ENCODE measurements at places on chromosomes 5 and 9. TPM values are rescaled to one million over a fixed set of nuclear protein-coding genes. Genes with fewer than 3 reads are reported as not detected.

- no peaks in the 10 kb centered on the region for H3K27me3 ChIP-seq
- H3K36me3 ChIP-seq = no peaks in the 10 kb centered on the region
- no peak for DNase-seq
- no peak overlapping the region for H3K4me3 ChIP-seq
Observed at GRCh38 chr5:499233-500209, 24.7 kb downstream of the SLC9A3 start.

GRCh38 chr9:122477346-122477745 is 380 bp downstream of the OR1J1 start:
- H3K27me3 ChIP-seq = no peaks in the 10 kb centered on the region
- DNase-seq = no peak
- H3K4me1 ChIP-seq = no peaks in the 10 kb centered on the region
- no peak overlapping the region for H3K27ac ChIP-seq

DNA sequence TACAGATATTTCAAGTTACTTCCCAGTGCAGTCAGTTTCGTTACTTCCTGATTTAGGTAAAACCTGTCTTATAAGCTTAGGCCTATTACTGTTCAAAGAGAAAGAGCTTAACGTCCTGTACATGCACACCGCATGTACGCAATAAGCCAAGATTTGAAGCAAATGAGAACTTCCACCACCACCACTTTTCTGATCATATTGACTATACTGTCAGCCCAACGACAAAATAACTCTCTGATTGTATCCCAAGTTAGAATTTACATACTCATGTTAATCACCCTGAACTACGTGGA is 5.1 kb downstream of the NFIB start:
- no peak overlapping the region for H3K27ac ChIP-seq
- H3K4me3 ChIP-seq = no peak overlapping the region
- peaks cover 16% of the 10 kb centered on the region for H3K4me1 ChIP-seq
- peaks cover 4% of the 10 kb centered on the region for H3K36me3 ChIP-seq
- H3K27me3 ChIP-seq = no peaks in the 10 kb centered on the region
- DNase-seq = no peak

DNA sequence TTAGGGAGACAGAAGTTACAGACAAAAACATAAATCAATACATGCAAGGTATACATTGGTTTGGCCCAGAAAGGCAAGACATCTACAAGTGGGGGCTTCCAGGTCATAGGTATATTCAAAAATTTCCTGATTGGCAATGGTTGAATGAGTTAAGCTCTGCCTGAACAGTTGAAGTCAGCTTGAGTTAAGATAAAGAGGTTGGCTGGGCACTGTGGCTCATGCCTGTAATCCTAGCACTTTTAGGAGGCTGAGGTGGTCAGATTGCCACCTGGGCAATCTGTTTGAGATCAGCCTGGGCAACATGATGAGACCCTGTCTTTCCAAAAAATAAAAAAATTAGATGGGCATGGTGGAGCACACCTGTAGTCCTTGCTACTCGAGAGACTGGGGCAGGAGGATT is 16.3 kb downstream of the TMC1 start:
- H3K27me3 ChIP-seq = no peaks in the 10 kb centered on the region
- no peak for DNase-seq
- H3K4me3 ChIP-seq = no peak overlapping the region
- H3K27ac ChIP-seq = no peak overlapping the region
- no peaks in the 10 kb centered on the region for H3K36me3 ChIP-seq

DNA sequence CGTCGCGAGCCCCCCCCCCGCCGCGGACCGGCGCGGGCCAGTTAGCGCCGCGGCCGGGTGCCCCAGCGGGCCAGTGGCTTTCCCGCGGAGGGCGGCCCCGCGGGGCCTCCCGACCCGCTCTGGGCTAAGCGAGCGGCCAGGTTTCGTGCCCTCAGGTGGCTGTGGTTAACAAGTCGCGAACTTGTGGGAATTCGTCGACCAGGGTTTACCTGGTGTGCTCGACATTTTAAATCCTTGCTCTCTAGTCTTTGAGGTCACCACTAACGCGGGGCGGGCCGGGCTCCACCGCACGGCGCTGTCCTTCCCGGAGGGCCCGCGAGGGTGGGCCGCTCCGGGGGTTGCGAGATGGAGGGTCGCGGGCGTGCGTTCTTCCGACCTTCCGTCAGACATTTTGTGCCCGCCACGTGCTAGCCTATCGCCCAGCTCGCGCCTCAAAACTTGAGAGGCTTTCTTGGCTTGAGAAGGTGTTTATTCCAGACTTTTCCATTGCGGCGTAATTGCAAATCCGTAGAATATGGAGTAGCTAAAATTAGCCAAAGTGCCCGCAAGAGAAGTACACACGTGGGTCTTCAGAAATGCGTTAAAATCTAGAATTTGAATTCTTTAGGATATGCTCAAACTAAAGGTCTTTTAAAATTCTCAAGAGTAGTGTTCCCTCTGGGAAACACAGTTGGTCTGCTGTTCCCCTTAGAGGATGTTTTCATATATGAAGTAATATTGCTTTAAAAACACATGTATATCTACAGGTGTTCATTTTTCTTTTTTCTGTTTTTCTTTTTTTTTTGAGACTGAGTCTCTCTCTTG is 2.1 kb downstream of the ANP32B start:
- H3K27me3 ChIP-seq = no peaks in the 10 kb centered on the region
- H3K36me3 ChIP-seq = no peaks in the 10 kb centered on the region

DNA sequence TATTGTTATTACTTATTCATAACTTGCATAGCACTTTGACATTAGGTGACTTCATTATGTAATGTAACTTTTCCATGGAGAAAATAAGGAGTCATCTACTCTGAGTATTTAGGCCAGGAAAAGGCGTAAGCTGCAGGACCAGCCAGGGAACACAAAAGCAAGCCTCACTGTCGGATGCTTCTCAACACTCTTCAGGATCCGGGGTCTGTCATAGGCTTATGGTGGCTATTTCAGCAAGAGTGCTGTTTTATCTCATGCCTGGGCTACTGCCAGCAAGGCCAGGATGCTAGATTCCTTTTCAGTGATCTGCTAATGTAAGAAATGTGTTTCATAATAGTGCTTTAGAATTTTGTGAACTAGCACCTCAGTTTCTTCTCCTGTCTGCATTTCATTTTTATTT is 162.4 kb downstream of the CHSY3 start:
- no peak for DNase-seq
- no peaks in the 10 kb centered on the region for H3K27me3 ChIP-seq
- H3K36me3 ChIP-seq = no peaks in the 10 kb centered on the region
- H3K4me3 ChIP-seq = no peak overlapping the region
- no peak overlapping the region for H3K27ac ChIP-seq

DNA sequence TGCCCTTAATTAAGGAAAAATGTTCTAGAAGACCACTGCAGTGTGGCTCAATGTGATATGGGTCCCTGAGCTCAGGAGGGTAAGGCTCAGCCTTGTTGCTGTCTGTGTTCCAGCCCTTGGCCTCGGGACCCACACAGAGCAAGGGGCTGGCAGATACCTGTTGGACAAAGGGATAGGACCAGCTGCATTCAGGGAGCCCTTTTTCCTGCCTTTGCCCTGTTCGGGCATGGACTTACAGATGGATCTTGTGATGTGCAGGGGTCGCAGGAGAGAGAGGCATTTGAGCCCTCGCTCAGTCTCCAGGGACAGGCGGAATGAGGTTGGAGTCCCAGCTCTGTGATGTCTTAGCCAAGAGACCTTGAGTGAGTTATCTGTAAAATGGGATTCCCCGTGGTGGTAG is 12.1 kb upstream of the BOD1 start:
- no peak overlapping the region for H3K4me3 ChIP-seq
- no peaks in the 10 kb centered on the region for H3K36me3 ChIP-seq
- no peak overlapping the region for H3K27ac ChIP-seq
- DNase-seq = no peak

The PCDHB12 gene
- 0.33 TPM for total RNA-seq

The DUSP1 gene
- total RNA-seq = 95.0 TPM

The TOR4A gene
- total RNA-seq = 5.1 TPM

The DNM1 gene
- 1.6 TPM for total RNA-seq
